ENCODE measurements at places on chromosomes 5 and 9.

DNA sequence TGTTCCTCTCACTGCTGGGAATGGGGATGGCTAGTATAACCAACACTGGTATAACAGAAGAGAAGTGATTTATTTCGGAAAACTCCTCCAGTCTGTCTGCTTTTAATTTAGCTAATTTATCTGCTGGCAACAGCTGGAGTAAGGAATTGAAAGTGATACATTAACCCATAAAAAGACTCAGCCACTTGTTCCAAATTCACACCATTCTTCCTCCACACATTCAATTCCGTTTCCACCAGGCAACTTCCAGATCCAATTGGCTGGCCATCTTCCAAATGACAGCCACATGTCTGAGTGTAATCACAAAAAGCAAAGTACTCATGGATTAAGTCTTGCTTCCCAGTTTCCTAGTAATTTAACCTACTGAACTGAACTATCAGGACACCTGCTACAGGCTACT, 77.1 kb upstream of the RETREG1 start:
- no peak for DNase-seq

GRCh38 chr9:108473209-108474112, 382.3 kb downstream of the ACTL7B start:
- DNase-seq = no peak

GRCh38 chr9:89985068-89985467, 380.3 kb downstream of the GADD45G start:
- DNase-seq = no peak

DNA sequence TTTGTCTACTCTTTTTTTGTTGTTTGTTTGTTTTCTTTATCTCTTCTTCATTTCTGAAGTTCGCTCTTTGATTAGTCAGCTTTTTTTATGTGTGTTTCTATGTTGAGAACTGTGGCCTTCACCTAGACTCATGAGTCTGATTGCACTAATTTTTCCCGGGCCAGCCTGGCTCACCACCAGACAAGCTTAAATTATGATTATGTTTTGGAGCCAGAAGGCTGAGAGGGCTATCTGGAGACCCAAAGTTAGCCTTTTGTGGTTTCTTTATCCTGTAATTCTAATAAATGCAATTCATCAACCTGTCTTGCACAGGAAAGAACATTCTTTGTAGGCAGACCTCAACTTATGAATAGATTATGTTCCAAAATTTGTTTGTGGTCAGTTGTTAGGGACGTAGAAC, 20.8 kb upstream of the ACTBL2 start:
- DNase-seq = no peak

- DNase-seq = no peak
These were observed 717 bp upstream of the IQGAP2 start for GRCh38 chr5:76402251-76402885.
